ENCODE measurements at places on chromosomes 12 and 14.
A peak's percentile ranks its signal among the peaks of the same experiment; 100 is the strongest.

DNA sequence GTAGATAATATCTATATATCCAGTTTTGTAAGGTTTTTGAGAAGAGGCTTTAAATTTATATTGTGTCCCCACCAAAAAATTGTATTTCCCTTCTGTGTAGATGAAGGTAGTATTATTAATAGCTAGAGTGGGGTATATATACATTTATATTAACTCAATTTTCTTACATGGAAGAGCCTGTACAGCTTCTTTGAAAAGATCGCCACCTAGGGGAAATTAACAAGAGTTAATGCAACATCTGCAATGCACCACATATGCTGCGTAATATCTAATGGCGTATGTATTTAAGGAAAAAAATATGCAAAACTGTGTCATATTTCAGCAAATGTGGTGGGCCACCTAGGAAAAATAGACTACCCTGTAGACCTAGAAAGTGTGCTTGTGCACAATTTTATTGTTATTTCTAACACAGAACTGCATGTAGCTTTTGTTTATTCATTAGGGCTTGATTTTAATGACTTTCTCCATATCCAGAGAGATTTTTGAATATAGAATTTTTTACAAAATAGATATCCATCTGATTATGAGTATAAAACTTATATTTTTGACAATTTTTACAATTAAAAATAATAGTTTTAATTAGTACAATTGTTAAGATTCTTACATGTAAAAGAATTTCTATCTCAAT lies 14.0 kb downstream of the CCER1 start:
- DNase-seq = no peak

- DNase-seq = no peak
Measured at GRCh38 chr12:39798429-39798828, 178.8 kb upstream of the ABCD2 start.

DNA sequence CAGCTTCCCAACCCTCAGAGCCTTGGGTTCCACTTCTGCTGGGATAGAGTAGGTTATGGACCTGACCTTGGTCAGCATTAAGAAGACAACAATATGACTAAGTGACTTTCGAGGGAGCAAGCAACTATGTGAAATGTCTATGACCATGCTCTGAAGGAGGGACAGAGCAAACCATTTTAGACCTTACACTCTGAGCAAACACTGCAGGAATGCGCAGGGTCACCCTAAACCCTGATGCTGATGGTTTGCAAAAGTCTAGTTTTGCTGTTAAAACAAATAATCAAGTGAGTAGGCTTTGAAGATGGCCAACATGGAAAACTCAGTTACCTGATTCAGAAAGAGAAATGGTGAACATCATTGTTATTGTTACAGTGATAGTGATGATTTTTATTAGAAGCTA lies 8.7 kb downstream of the ZCCHC8 start:
- no peak for DNase-seq

GRCh38 chr12:130576371-130576816 lies 139.7 kb downstream of the RIMBP2 start:
- no peak for DNase-seq

- no peak for DNase-seq
Measured at GRCh38 chr12:81075539-81075938, 2.3 kb upstream of the ACSS3 start.

DNA sequence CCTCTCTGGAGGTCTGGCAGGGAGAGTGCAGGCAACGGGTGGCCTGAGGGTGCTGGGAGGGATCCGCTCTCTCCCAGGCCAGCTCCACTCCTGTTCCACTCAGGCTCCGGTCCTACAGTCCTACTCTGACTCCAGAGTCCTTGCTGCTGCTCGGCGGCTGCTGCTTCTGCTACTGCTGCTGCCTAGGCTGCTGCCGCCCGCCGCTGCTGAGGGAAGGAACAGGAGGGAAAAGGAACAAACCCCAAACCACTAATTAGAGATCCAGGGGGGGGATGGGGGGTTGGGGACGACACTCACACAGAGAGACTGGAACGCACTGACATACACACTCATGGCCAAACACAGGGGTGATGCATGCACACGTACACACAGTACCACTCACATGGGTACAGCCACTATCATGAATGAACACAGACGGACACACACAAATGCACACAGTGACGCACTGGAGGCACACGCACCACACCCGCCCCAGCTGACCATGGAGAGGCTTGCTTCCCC lies at the start of gene SP7:
Gene SP7 (minus strand): TSS at position 174 of the 501 bp plus-strand sequence. CDS start 708 bp downstream, outside the sequence.
- no peak for DNase-seq

DNA sequence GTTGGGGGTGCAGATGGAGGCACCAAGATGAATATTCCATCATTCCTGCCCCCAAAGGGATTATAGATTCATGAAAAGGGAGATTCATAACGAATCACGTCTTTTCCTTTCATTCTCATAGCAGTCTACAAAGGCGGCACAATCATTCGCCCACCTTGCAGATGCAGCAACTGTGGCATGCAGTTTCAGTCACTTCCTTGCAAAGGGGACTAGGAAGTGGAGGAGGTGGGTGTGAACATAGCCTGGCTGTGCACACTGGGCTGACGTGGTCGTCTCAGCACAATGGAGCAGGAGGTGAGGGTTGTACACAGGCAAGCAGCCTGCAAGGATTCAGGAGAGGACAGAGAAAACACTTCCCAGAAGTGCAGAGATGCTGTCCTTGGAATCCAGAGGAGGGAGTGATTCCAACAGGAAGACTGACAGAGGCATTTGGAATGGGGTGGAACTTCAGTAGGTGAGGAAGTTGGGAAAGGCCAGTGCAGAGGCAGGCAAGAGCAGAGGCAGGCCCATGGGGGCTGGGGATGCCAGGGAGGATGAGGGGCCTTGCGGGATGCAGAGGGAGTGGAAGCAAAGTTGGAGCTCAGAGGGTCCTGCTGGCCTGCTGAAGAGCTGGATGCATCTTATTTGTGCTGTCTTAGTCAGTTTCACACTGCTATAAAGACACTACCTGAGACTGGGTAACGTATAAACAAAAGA lies 21.9 kb upstream of the PPP2R5C start:
- DNase-seq = no peak

- DNase-seq = peak; percentile 78
Measured at GRCh38 chr14:54650331-54650958, 83.5 kb downstream of the SAMD4A start.

DNA sequence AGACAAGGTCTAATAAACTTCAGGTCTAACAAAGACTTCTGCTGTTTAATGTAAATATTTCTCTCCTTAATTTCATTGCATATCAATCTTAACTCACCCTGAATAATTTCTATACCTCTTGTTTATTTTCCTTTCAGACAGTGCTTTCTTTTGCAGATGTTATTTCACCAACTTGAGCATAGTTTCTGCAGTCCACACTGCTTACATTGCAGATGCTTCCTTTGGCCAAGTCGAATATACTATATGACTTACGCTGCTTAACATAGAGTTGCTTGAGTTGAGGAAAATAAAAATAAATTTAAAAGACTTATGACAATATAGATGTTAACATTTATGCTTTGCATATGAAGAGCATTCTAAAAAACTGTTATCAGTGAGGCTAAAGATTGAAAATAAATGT lies 217.7 kb downstream of the PTPRO start:
- no peak for DNase-seq

DNA sequence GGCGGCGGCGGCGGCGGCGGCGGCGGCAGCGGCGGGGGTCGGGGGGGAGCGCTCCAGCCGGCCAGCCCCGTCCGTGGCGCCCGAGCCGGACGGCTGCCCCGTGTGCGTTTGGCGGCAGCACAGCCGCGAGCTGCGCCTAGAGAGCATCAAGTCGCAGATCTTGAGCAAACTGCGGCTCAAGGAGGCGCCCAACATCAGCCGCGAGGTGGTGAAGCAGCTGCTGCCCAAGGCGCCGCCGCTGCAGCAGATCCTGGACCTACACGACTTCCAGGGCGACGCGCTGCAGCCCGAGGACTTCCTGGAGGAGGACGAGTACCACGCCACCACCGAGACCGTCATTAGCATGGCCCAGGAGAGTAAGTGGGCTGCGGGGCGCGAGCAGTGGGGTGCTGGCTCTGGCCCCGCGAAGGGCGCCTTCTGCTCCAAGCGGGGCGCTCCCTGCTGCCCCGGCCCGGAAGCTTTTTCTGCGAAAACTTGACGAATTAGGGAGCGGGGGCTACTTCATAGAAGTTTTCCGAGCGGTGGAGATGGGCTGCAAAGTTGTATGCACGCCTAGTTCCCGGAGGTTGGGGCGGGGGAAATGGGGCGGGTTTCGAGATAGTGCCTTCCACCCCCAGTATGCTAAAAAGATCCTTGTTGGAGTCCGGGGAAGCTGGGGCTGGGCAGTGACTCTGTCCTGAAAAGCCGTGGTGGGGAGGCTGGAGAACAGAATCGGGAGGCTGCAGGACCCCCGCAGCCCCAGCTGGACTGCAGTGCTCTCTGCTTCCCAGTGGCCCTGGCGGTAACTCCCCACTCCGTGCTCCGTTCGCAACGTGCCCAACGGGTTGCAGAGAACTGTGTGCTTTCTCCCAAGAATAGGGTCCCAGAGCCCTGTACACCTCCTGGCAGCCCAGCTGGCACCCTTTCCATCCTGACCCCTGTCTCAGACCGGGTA lies 751 bp downstream of the GDF11 start:
- peak; percentile 77 for DNase-seq

GRCh38 chr12:15116086-15116485 lies 105.1 kb downstream of the RERG start:
- DNase-seq = no peak

DNA sequence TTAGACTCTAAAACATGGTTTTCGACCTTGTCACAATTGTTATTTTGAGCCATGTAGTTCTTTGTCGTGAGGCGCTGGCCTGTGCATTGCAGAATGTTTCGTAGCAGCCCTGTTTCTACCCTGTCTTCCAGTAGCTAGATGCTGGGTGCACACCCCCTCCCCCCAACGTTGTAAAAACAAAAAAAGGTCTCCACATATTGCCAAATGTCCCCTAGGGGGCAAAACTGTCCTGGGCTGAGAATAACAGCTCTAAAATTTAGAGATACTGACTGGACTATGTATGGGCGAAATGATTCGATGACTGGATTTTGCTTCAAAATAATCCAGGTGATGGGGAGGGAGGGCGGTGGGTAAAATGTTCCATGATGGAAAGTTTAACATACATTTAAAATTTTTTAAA lies 126.1 kb upstream of the FUT8 start:
- DNase-seq = no peak
